ENCODE measurements at places on chromosomes 7 and 10.

DNA sequence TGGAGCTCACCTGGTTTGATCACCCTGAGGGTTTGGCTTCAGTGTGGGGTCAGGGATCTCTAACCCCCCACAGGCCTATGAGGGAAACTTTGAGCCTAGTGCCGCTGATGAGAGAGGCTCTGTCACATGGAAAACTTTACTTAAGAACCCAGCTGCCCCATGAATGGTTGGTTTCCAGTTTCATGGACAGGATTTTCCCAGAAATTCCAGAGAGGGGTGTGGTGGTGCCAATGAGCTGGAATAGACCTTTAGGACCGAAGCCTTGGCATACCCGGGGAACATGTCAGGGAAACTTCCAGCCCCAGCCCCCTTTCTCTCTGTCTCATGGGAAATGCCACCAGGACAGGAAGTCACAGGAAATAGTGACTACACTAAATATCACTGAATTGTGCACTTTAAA lies 36.9 kb downstream of the AKR1B1 start:
- H3K27me3 ChIP-seq = peaks cover 7% of the 10 kb centered on the region
- no peak overlapping the region for H3K4me3 ChIP-seq
- no peaks in the 10 kb centered on the region for H3K4me1 ChIP-seq
- no peaks in the 10 kb centered on the region for H3K36me3 ChIP-seq
- H3K27ac ChIP-seq = no peak overlapping the region

GRCh38 chr10:53052521-53053164 lies 280.1 kb upstream of the MBL2 start:
- H3K4me1 ChIP-seq = no peaks in the 10 kb centered on the region
- DNase-seq = no peak
- H3K27ac ChIP-seq = no peak overlapping the region

DNA sequence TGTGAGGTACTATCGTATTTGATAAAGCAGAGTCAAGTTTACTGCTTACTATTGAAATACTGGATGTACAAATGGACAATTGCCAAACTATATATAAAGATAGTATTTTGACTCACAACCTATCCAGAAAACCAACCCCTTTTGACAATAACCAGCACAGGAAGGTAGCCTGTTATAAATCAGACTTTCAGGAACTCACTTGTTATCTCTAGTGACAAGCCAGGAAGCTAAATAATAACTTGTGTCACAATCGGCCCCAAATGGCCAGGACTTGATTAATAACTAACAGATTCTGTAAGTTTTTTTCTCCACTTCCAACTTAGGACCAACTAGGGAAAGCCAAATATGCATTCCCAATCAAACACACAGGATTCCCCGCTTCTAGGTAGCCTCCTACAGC lies 38.8 kb upstream of the SLC35G1 start:
- no peaks in the 10 kb centered on the region for H3K36me3 ChIP-seq
- peaks cover 6% of the 10 kb centered on the region for H3K27me3 ChIP-seq
- H3K4me3 ChIP-seq = no peak overlapping the region
- H3K4me1 ChIP-seq = no peaks in the 10 kb centered on the region

DNA sequence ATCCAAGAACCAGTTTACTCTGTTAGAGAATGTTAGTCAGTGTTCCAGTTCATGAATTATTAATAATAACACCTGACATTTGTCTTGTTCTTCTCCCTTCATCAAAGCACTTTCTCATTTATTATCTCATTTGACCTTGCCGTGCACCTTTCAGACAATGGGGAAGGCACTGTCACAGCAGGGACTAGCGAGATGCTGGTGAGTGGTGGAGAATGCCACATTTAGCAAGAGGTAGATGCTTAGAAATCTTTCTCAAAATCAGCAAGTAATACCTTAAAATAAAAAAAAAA lies 34.2 kb upstream of the XRCC2 start:
- no peaks in the 10 kb centered on the region for H3K36me3 ChIP-seq
- no peak overlapping the region for H3K27ac ChIP-seq
- DNase-seq = no peak
- H3K27me3 ChIP-seq = peaks cover 5% of the 10 kb centered on the region
- no peaks in the 10 kb centered on the region for H3K4me1 ChIP-seq

DNA sequence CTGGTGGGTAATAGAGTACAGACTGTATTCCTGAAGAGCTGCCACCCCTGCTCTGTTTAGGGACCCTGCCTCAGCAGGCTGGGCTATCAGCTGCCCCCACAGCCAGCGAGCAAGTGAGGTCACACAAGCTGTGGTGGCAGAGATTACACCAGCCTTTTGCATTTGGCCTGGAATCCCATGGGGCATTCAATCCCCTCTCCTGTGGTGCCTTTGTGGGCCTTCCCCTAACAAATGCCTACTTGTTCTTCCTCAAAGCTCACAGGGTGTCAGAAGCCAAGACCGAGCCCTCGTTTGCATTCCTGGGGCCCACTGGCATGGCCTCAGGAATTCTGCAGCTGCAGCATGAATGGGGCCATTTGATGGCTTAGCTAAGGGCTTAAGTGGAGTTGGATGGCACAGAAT lies 212.7 kb upstream of the PHYHIPL start:
- no peak overlapping the region for H3K27ac ChIP-seq
- DNase-seq = no peak
- H3K4me1 ChIP-seq = no peaks in the 10 kb centered on the region
- H3K36me3 ChIP-seq = no peaks in the 10 kb centered on the region
- H3K27me3 ChIP-seq = no peaks in the 10 kb centered on the region

DNA sequence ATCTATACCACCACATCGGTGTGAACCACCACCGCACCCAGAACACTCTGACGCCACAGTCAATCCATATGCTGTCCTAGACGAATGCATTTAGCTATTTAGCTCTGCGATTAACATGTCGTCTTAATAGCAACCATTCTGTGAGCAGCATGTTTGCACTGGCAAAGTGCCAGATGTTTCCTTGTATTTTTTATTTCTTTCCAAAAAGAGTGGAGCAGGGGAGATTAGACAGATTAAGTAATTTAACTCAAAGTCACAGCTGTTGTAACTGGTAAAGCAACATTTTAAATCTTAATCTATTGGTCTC lies 57.0 kb upstream of the ARL4A start:
- no peak overlapping the region for H3K4me3 ChIP-seq
- H3K27ac ChIP-seq = no peak overlapping the region
- no peaks in the 10 kb centered on the region for H3K36me3 ChIP-seq
- peaks cover 6% of the 10 kb centered on the region for H3K4me1 ChIP-seq
- no peak for DNase-seq
- H3K27me3 ChIP-seq = peaks cover 11% of the 10 kb centered on the region

GRCh38 chr7:71613313-71613712 lies 481.4 kb downstream of the GALNT17 start:
- no peak overlapping the region for H3K4me3 ChIP-seq
- no peak for DNase-seq
- H3K27ac ChIP-seq = no peak overlapping the region
- no peaks in the 10 kb centered on the region for H3K36me3 ChIP-seq

DNA sequence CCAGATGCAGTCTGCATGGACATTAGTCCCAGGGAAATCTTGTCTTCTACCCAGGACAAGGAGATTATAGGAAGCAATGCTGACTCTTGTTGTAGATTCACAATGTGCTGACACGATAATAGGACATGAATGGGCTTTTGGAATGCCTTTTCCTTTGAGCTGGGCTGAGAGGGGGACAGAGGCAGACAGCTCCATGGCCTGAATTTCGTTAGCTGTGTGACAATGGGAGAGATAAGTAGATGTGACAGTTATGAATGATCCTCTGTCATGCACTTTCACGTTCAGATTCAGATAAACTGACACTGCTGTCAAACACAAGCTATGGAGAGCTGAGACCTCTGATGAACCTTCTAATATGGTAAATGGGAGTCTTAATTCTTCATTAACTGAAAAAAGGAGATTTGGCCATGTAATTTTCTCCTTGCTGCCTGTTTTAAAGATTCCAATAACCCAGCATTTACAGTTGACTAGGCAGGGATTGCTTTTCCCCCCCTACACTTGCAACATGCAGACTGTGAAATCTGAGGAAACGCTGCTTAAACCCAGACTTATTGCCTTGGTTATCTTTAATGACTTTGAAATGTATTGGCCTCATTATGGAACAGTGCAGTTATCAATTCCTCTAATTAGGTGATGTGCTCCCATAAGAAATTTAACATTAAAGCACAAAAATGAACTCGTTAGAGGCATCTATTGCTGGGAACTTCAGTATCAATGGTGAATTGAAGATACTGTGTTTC lies 669.3 kb downstream of the AUTS2 start:
- no peak overlapping the region for H3K27ac ChIP-seq
- no peak for DNase-seq
- no peaks in the 10 kb centered on the region for H3K4me1 ChIP-seq
- H3K27me3 ChIP-seq = no peaks in the 10 kb centered on the region
- no peaks in the 10 kb centered on the region for H3K36me3 ChIP-seq

GRCh38 chr7:37048674-37049073 lies 324.4 kb upstream of the AOAH start:
- H3K4me3 ChIP-seq = no peak overlapping the region
- H3K27ac ChIP-seq = no peak overlapping the region

DNA sequence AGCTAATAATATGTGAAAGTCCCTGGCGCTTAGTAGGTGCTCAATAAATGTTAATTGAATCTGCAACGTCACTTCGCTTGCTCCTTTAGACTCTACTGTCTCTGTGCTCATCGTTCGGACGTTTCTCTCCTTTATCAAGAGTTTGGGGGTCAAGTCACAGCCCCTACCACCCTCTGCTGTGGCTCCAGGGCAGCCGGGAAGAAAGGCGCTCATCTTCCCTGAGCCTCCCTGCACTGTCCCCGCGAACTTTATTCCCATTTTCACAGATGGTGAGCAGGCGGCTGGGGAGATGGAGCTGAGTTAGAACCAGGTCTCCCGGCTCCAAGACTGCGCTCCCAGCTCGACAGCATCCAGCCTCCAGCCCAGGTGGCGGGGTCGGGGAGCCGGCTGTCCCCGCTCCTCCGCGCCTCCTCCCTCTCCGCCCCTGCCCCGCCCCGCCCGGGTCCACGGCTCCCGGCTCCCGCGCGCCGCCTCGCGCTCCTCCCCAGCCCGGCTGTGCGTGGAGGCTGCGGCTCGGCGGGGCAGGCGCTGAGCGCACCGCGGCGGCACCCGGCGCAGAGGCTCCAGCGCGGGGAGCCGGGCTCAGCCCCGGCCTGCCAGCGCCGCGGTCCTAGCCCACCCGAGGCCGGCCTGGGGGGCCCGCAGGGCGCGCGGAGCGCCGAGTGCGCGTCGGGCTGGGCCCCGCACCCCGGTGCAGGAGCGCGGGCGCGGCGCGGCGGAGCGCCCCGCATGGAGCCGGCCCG lies at the start of gene CLEC2L:
Gene CLEC2L (plus strand): TSS at position 487 of the 743 bp plus-strand sequence. CDS start 243 bp downstream, at position 730.
- no peak within 1 kb of the TSS for H3K27ac ChIP-seq
- DNase-seq = no peak
- H3K36me3 ChIP-seq = no peaks in the 10 kb centered on the region
- peaks cover 3% of the 10 kb centered on the region for H3K4me1 ChIP-seq
- peaks cover 39% of the 10 kb centered on the region for H3K27me3 ChIP-seq

DNA sequence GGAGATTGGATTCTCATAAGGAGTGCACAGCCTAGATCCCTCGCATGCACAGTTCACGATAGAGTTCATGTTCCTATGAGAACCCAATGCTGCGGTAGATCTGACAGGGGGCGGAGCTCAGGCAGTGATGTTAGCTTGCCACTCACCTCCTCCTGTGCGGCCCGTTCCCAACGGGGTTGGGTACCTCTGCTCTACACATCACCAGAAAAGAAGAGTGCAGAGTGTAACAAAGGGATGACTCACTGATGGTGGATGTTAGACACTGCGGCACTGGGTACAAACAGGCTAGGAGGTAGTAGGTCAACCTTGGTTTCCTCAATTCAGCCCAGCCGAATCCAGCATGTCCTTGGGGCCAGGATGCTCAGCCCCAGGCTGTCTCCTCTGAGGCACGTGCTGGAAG lies 66.8 kb upstream of the CHST15 start:
- H3K4me3 ChIP-seq = no peak overlapping the region
- peaks cover 3% of the 10 kb centered on the region for H3K36me3 ChIP-seq
- peaks cover 13% of the 10 kb centered on the region for H3K27me3 ChIP-seq
- H3K27ac ChIP-seq = no peak overlapping the region
- H3K4me1 ChIP-seq = peaks cover 3% of the 10 kb centered on the region

- no peaks in the 10 kb centered on the region for H3K27me3 ChIP-seq
- no peaks in the 10 kb centered on the region for H3K36me3 ChIP-seq
- no peak overlapping the region for H3K4me3 ChIP-seq
- no peak overlapping the region for H3K27ac ChIP-seq
- no peaks in the 10 kb centered on the region for H3K4me1 ChIP-seq
These were observed 561.1 kb upstream of the STEAP1 start for GRCh38 chr7:89593125-89593524.

DNA sequence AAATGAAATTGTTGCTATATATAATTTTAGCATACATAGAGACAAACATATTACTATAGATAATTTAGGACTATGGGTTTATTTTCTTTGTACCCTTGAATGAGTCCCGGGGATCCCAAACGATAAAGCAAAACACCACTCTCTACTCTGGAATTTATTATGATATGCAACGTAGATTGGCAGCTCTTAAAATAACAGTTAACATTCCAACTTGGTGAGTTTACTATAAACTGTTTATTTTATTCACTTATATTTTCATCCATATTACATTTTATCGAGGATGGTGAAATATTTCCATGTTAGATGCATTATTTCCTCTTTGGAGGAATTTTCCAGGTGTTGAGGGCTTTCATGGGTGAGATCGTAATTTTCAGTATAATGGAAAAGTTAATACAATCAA lies 138.7 kb upstream of the DGKB start:
- H3K36me3 ChIP-seq = no peaks in the 10 kb centered on the region
- H3K27me3 ChIP-seq = no peaks in the 10 kb centered on the region
- H3K27ac ChIP-seq = no peak overlapping the region
- DNase-seq = no peak
- H3K4me3 ChIP-seq = no peak overlapping the region
- H3K4me1 ChIP-seq = no peaks in the 10 kb centered on the region

DNA sequence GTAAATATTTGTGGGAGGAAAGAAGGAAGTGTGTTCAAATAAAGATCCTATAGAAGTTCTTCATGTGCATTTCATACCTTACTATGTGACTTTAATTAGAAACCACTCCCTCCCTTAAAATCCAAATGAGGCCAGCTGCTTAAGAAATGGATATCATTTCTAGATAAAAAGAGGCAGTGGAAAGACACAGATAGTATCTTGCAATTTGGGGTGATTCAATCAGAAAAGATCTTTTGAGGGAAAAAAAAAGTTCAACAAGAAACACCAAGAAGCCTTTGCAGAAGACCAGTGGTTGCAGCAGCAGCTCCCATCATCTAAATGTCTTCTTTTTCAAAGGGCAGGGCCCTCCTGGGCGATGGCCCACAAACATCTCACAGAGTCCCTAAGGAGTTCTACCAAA lies 200.1 kb downstream of the LRRN3 start:
- no peak overlapping the region for H3K27ac ChIP-seq
- no peak overlapping the region for H3K4me3 ChIP-seq
- no peaks in the 10 kb centered on the region for H3K27me3 ChIP-seq
- H3K36me3 ChIP-seq = no peaks in the 10 kb centered on the region
- no peaks in the 10 kb centered on the region for H3K4me1 ChIP-seq

DNA sequence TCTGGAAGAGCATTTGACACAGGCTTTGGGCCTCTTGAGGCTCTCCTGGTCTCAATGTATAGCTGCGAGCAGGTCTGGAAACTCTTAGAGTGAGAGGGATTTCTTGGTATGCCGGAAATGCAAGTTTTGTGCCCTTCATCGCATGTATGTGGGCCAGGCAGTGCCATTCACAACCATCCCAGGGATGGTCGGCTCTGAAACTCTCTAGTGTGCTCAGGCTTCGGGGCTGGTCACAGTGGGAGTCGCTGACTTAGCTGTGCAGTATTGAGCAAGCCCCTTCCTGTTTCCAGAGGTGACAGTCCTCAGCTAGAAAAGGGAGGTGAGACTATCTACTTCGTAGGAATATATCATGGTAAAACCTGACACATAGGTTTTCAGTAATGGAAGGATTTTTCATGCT lies 2.0 kb upstream of the AOAH start:
- no peak for DNase-seq
- no peak overlapping the region for H3K4me3 ChIP-seq
- peaks cover 5% of the 10 kb centered on the region for H3K27me3 ChIP-seq

- peak; percentile 15 for DNase-seq
- H3K27me3 ChIP-seq = no peaks in the 10 kb centered on the region
- H3K27ac ChIP-seq = no peak overlapping the region
- no peaks in the 10 kb centered on the region for H3K36me3 ChIP-seq
- peaks cover 3% of the 10 kb centered on the region for H3K4me1 ChIP-seq
These were observed 172.0 kb downstream of the ZEB1 start for GRCh38 chr10:31490858-31491504.

All from activated CD4-positive, alpha-beta memory T cell treated with anti-CD3 and anti-CD28 coated beads, Interleukin-2, amount 10 ng/mL, durations not matched to agents 7 days and 5 days (primary cell).